ENCODE measurements at places on chromosomes 13 and 19. TPM values are rescaled to one million over a fixed set of nuclear protein-coding genes. Genes with fewer than 3 reads are reported as not detected.
A peak's percentile ranks its signal among the peaks of the same experiment; 100 is the strongest.

DNA sequence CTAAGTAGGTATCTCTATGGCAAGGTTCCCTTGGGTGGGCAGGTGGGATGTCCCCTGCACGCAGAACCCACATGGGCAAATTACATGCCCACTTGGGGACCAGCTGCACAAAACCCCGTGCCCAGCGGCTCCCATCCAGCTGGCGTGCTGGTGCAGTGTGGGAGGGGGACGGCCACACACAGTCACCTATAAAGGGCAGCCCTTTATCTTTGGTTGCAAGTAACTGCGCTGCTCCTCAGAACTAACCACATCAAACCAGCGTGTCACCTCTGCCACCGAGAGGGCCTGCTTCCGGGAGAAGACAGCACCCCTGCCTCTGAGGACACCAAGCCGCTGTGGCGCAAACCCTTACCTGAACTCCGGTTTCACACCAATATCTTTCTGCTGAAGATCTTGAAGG lies 32.2 kb downstream of the ANKRD27 start:
- DNase-seq: no peak

Gene KIR2DL1
- total RNA-seq: not detected

GRCh38 chr13:65844266-65844841 lies 1385.8 kb downstream of the PCDH9 start:
- DNase-seq: no peak

DNA sequence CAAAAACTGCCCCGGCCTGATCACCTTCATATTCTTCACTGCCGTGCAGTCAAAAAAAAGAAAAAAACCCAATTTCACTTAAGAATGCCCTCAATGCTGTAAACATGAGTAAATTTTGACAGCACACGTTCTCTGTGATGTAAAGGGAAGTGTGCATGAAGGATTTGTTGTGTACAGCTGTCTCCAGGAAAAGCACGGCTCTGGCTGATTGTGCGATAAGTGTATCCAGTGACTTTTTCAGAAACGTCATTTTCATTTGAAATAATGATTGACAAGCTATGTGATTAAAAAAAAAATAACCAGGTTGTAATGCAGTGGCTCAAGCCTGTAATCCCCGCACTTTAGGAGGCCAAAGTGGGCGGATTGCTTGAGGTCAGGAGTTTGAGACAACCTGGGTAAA lies 39.6 kb downstream of the ANKRD10 start:
- no peak for DNase-seq

Gene CLEC17A
- 0.15 TPM for total RNA-seq

DNA sequence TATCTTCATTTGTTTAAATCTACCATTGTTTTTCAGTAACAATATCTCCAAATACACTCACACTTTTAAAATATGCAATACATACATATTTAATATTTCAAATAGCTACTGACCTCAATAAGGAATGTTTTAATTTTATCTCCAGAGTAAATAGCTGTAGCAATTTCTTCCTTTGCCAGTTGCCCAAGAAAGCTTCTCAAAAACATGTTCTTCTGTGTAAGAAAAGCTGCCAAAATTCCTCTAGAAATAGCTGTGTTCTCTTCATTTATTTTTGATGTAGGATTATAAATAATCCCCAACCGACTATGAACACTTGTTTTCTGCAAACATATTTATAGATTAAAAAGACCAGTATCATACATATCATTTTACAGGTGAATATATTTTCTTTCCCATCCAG lies 150.5 kb downstream of the UGGT2 start:
- DNase-seq: no peak

DNA sequence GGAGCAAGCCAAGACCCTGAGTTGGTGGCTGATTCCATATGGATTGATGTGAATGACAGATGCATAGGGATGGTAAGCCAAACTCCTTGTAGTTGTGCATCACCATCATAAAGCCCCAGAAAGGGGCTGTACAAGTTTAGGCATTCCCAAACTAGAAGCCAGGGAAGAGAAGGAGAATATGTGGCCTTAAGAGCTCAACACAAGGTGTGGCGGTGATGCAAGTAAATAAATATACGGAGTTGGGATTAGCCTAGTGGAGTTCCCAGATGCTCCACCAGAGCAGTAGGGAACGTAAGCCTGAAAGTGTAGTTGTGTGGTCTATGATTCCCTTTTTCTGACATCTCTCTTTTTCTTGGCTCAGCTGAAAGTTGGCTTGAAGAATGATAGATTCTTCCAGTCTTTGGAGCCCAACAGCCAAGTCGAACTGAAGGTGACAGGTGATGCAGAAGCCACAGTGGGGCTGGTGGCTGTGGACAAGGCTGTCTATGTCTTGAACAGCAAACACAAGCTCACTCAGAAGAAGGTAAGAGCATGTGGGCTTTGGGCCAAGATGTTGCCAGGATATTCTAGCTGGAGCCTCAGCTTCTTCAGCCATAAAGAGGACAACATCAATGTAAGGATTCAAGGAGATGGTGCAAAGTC lies 30.1 kb downstream of the RDH8 start:
- DNase-seq: no peak

- no peak for DNase-seq
These were observed 1.5 kb upstream of the GRWD1 start for GRCh38 chr19:48444129-48444935.

DNA sequence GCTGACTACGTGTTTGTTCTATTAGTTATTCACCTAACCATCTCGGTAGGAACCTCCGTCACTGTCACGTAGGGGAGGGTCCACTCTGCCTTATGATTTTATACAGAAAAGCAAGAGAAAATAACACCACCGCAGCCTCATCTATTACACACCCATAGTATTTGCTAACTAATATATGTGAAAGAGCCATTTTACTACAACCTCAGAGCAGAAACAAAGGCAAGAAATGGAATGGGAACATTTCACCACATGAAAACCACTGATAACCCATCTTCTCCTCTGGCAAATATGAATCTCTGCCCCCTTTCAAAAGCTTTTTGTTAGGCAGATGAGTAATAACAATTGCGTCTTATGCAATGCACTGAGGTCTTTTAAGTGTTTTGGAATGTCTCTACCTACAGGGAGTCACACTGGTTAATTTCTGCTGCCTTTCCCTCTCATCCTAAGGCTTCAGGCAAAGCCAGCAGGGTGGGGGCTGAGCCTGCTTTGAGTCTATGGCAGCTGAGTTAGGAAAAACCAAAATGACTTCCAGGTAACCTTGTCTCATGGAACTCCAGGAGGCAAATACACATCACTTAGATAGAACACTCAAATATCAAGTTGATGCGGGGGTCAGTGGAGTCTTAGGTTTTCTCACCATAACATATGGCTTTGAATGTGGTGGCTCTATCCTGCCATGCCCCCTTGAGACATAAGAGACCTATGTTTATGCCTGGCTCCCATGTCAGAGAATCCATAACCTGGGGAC lies 15.0 kb downstream of the TSHZ3 start:
- no peak for DNase-seq

DNA sequence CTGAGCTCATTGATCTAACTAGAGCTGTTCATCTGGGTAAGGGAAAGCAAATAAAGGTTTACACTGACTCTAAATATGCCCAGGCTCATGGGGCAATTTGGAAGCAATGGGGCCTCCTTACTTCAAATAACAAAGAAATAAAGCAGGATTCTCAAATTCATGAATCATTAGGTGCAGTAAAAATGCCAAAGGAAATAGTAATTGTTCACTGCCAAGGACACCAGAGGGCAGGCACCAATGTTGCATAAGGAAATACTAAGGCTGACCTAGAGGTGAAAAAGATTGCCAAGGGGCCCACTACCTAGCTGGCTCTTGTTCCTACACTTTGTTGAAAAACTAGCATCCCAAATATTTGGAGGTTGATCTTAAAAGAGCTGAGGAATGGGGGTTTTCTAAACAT lies 1686.7 kb upstream of the MIR17HG start:
- DNase-seq: no peak

DNA sequence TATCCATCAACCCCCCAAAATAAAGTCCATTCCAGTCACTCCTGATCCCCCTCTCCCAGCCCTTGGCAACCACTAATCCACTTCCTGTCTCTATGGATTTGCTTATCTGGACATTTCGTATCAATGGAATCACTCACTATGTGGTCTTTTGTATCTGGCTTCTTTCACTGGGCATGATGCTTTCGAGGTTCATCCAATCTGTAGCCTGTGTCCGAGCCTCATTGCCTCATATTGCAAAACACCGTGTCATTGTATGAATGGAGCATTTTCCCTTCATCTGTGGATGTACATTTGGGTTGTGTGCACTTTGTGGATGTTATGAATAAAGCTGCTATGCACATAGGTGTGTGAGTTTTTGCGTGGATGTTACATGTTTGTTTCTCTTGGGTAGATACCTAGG lies 1.4 kb upstream of the FZR1 start:
- DNase-seq: no peak

- no peak for DNase-seq
These were observed 1170.0 kb upstream of the MIR17HG start for GRCh38 chr13:90177512-90177911.

- no peak for DNase-seq
These were observed 13.3 kb downstream of the ZSCAN18 start for GRCh38 chr19:58084596-58085347.

DNA sequence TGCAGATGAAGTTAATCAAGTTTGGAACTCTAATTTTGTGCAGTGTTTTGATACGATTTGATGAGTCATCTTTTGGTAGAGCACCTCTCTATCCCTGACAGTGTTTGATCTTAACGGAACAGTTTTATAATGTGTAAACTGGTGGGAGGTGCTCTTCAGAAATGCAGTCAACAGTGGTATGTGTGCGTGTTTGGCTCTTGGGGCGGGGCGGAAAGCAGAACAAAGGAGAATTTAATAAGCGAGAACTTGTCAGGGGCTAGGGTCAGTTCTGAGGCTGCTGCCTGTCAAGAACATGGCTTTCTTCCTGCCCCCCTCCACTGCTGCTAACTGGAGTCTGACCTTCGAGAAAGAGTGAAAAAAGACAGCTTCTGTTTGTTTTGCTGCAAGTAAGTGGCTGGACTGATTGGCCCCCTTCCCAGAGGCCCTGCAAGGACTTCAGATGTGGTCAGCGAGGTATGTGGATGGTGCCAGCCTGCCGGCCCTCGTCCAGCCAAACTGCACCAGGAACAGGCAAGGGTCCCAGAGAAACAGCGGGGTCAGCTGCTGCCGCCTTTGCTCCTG lies 40.8 kb downstream of the BBC3 start:
- DNase-seq: peak; percentile 70

GRCh38 chr19:27776020-27776419 lies 1436.9 kb downstream of the UQCRFS1 start:
- DNase-seq: no peak

DNA sequence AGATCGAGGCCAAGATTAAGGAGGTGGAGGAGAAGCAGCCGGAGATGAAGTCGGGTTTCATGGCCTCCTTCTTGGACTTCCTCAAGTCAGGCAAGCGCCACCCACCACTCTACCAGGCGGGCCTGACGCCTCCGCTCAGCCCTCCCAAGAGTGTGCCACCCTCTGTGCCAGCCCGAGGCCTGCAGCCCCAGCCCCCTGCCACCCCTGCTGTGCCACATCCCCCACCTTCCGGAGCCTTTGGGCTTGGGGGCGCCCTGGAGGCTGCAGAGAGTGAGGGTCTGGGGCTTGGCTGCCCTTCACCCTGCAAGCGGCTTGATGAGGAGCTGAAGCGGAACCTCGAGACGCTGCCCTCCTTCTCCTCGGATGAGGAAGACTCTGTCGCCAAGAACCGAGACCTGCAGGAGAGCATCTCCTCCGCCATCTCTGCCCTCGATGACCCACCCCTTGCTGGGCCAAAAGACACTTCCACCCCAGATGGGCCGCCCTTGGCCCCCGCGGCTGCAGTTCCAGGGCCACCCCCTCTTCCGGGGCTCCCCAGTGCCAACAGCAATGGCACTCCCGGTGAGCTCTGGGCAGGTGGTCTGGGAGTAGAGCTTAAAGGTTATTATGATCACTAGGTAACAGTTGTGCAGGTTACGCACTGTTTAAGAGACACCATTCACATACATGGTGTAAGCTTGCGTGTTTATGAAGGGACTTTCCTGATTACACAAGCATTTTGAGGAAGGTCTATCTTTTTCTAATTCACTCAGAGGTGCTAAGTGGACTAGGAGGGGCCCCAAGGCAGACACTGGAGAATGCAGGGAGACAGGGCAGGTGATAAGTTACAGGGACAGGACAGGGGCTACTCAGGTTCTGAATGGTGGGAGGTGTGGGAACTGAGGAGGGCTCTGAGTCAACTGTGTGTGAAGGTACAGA lies 8.7 kb downstream of the PRR12 start:
- no peak for DNase-seq

GRCh38 chr13:96003304-96003703 lies 49.9 kb downstream of the UGGT2 start:
- no peak for DNase-seq

Gene LILRB3
- 3.5 TPM for total RNA-seq

Gene PRR36
- total RNA-seq: 0.46 TPM

Gene CYP4F3
- 7.1 TPM for total RNA-seq

DNA sequence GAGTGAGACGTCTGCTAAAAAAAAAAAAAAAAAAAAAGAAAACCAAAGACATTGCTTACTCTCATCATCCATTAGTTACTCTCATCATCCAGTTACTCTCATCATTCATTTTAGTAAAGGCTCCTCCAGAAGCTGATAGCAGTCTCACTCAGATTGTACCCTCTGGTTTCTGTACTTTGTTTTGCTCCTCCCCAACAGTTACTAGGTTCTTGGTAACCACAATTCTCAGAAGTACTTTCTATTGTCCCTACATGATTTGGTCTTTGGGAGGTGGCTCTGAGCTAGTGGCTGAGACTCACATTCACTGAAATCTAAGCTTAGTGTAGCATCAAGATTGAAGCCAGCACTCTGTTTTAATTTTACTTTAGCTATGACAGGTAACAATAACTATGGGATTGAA lies 14.3 kb downstream of the ERICH4 start:
- no peak for DNase-seq

DNA sequence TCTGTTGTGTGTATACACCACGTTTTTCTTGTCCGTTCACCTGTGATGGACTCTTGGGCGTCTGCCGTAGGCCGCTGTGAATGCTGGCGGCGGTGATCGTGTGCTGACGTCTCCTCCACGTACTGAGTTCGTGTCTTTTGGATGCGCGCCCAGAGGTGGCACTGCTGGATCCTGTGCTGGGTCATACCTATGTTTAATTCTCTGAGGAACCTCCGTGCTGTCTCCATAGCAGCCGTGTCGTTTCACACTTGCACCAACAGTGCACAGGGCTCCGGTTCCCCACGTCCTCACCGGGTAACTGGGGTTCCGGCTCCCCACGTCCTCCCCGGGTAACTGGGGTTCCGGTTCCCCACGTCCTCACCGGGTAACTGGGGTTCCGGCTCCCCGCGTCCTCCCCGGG lies 56.2 kb downstream of the ATP11A start:
- no peak for DNase-seq

- no peak for DNase-seq
These were observed 85.4 kb upstream of the TUBA3C start for GRCh38 chr13:19266979-19267378.

Gene POMP
- 70.8 TPM for total RNA-seq

Gene B3GNT8
- total RNA-seq: 28.7 TPM

Gene SMG9
- total RNA-seq: 40.3 TPM

- DNase-seq: no peak
These were observed 166.9 kb downstream of the DLEU7 start for GRCh38 chr13:50676602-50677001.

Gene ADAMTS10
- total RNA-seq: 8.9 TPM

DNA sequence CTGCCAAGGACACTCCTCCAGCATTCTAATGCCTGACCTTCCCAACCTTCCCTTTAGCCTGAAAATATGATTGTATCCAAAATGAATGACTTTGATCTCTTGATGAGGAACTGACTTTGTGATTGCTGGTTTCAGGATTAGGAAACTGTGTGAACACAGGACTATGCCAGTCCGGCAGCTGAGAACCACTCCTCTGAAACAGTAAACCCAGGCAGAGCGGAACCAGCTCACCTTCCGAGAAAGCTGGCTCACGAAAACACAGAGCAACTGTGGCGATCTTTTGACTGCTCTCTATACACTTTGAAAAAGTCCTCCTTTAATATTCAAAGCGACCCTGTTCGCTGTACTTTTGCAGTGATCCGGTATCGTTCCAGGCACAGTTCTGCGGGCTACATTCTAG lies 258.8 kb upstream of the IRS2 start:
- DNase-seq: no peak
